ENCODE measurements at places on chromosomes 1 and 21. TPM values are rescaled to one million over a fixed set of nuclear protein-coding genes. Genes with fewer than 3 reads are reported as not detected.

DNA sequence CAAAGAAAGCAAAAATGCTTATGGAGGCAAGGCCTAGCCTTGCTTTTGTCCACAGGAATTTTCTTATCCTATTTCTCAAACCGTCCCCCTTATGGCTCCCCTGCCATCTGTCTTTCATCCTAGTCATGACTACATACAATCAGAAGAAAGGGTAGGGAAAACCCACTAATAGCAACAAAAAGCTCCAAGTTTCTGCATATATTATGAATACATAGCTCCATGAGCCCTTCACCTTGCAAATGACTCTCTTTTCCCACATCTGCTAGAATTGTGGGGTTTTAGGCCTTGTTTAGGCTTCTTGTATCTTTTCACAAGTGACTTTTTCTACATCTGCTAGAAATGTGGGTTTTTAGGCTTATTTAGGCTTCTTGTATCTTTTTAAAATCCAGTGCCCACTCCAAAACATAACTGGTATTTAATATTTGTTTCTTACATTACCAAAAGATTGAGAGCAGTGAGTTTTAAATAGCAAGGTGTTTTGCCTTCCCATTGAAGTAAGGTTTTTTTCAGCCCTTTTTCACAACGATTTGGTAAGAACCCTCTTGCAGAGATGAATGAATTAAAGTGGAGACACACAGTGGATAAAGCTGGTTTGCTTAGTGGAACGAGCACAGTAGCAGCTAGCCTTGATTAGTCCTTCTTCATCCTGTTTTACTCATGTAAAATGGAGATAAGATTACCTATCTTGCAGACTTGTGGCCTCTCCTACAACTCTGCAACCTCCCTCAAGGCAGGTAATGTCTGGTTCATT is 4.4 kb downstream of the GADD45A start:
- DNase-seq: no peak
- no peak overlapping the region for H3K27ac ChIP-seq
- H3K36me3 ChIP-seq: no peaks in the 10 kb centered on the region
- H3K4me1 ChIP-seq: no peaks in the 10 kb centered on the region
- no peaks in the 10 kb centered on the region for H3K27me3 ChIP-seq

DNA sequence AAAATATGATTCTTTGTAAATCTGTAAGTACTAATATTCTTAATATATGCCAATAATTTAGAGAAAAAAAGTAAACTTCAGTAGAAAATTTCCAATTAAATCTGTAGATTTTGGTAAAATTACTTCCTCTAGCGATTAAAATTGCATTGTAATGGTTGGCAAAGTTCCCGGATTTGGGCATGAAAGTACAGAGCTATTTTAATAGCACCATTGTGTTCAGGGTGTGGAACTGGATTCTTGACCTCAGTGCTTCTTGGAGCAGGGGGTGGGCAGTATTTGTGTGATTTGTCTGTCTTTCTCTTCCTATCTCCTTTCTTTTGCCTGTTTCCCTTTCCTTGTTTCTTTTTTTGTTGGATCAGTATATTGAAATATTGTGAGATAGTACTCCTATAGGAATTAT is 72.1 kb downstream of the DNM3 start:
- H3K27ac ChIP-seq: no peak overlapping the region
- no peaks in the 10 kb centered on the region for H3K36me3 ChIP-seq
- no peaks in the 10 kb centered on the region for H3K27me3 ChIP-seq
- no peak overlapping the region for H3K4me3 ChIP-seq
- DNase-seq: peak; percentile 36

DNA sequence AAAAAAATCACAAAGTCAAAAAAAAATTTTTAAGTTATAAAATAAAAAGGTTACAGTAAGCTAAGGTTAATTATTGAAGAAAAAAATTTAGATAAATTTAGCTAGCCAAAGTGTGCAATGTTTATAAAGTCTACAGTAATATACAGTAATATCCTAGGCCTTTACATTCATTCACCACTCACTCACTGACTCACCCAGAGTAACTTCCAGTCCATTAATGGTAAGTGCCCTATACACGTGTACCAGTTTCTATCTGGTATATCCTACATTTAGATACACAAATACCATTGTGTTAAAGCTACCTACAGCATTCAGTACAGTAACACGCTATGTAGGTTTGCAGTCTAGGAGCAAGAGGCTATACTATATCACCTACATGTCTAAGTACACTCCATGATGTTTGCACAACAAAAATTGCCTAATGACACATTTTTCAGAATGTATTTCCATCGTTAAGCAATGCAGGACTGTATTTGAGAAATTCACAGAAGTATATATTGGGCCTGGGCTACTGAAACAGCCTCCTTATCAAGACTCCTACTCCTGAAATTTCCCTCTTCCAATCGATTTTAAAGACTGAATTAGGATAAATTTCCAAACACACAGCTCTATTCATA is 155.1 kb downstream of the COP1 start:
- no peaks in the 10 kb centered on the region for H3K27me3 ChIP-seq
- no peaks in the 10 kb centered on the region for H3K36me3 ChIP-seq
- no peak for DNase-seq
- H3K4me3 ChIP-seq: no peak overlapping the region

Gene PTPN14
- 43.2 TPM for total RNA-seq

Measured in lung (tissue), 17 donors.